Colonic mucosa (tissue), 4 donors: ENCODE measurements at places on chromosomes 7 and 10.

GRCh38 chr10:127987467-127988380 is 80.8 kb downstream of the PTPRE start:
- DNase-seq: no peak

DNA sequence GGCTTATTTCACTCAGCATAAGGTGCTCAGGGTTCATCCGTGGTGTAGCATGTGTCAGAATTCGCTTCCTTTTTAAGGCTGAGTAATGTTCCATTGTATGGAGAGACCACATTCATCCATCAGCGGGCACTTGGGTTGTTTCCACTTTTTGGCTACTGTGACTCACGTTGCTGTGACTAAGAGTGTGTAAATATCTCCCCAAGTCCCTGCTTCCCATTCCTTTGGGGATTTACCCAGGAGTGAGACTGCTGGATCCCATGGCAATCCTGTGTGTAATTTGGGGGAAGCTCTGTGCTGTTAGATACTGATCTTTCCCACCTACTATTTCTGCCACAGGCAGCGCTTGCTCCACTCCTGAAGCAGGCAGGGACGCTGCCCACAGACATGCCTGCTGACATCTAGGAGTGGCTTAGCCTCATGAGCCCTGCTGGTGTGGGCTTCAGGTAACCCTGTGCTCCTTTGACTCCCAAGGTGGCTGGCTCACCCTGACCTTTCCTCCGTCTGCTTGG is 346.0 kb downstream of the FRMD4A start:
- no peak for DNase-seq

GRCh38 chr7:51451751-51452476 is 135.3 kb upstream of the COBL start:
- no peak for DNase-seq

GRCh38 chr10:116287906-116288501 is 15.0 kb upstream of the GFRA1 start:
- peak; percentile 22 for DNase-seq

- no peak for DNase-seq
Measured at GRCh38 chr7:49931627-49932026, 158.2 kb downstream of the VWC2 start.

DNA sequence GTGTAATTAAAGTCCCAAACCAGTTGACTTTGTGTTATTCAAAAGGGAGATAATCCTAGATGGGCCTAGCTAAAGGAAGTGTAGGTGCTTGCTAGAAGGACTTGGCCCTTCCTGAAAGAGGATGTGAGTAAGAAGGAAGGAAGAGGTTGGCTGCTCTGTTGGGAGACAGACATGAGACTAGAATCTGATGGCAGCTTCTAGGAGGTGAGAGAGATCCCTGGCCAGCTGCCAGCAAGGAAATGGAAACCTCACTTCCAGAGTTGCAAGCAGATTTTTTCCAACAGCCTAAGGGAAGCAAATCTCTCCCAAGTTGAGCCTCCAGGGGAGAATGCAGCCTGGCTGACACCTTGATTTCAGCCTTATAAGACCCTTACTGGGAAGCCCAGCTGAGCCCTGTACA is 368.4 kb upstream of the ZMIZ1 start:
- peak; percentile 38 for DNase-seq

GRCh38 chr7:54944179-54944578 is 74.6 kb upstream of the EGFR start:
- no peak for DNase-seq

DNA sequence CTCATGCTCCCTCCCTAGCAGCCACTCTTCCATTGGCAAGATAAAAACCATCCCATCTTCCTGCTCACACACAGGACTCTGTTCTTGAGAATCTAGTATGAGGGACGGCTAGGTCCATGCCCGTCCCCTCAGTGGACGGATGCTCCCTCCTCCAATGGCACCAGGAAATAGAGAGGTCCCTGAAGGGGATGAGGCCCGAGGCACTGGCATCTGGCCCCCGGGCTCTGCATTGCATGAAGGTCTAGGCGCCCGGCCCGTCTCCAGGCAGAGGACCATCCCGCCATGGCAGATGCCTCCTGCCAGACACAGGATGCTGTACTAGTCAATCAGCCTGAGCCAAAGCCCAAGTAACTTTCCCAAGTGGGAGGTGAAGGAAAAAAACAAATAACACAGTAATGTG is 15.0 kb downstream of the PRKAG2 start:
- no peak for DNase-seq

DNA sequence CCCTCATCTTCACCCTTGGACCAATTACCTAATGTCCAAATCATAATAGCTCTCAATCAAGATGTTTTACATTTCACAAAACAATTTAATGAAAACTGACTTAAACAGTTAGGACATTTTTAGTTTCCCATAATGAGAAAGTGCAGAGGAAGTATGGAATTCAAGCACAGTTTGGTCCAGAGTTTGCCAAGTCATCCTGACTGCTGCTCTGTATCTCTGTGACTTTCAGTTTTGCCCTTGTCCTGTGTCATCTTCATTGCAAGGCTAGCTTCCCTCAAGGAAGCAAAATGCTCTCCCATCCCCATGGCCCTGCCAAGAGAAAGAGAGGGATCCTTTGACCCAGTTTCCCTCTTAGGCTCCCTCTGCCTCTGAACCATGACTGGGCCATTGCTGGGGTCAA is 7.9 kb upstream of the PLEKHS1 start:
- no peak for DNase-seq

- DNase-seq: no peak
Measured at GRCh38 chr10:28077889-28078288, 79.0 kb upstream of the ODAD2 start.

DNA sequence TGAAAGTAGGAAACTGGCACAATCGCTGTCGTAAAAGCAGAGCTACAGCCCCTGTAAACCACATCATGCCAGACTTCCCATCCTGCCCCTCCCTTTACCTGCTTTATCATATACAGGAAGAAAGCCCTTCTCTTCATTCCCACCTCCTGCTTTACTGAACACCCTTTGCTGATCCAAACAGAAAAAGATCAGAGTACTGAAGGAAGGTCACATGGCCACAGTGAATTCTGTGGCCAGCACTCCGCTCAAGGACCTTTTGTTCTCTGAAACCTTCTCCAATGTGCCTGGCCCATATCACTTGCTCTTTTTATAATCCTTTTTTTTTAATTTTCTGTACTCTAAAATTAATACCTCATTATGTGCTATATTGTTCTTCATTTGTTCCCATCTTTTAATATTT is 108.8 kb upstream of the LRGUK start:
- no peak for DNase-seq

- no peak for DNase-seq
Measured at GRCh38 chr7:128725531-128725930, 13.6 kb upstream of the CALU start.

GRCh38 chr10:68235111-68235510 is 3.2 kb upstream of the ATOH7 start:
- no peak for DNase-seq

DNA sequence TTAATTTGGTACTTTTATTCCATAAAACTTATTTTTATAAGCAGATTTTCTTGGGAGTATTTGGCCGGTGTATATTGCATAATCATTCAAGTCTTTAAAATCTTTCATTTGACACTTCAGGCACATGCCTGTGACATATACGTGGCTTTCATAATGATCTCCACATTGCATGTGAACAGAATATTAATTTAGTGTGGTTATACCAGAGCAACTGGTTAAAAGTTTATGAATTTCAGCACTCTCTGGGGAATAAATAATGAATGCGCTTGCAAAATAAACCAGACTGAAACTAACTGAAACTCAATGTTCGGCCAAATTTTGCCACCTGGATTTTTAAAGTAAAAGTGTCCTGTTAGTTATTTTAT is 242.3 kb downstream of the GLI3 start:
- no peak for DNase-seq

DNA sequence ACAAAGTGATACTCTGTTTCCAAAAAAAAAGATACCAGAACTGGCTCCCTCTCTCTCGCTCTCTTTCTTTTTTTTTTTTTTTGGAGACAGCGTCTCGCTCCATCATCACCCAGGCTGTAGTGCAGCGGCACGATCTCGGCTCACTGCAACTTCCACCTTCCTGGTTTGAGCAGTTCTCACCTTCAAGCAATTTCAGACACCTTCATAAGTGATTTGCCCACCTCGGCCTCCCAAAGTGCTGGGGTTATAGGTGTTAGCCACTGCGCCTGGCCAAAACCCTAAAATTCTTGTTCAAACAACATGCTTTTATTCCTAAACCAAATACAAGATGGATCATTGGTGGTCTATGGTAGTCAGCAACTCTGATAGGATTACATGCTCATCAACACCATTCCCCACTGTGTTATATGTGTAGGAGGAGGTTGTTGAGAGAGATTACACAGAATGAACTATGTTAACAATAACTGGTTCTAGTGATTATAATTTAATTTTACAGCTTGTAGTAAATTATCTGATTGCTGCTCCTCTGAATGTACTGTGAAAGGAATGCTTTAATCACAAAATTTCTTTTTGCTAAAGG is 15.5 kb downstream of the ACBD5 start:
- DNase-seq: no peak

GRCh38 chr10:123409884-123410283 is 255.7 kb downstream of the BUB3 start:
- no peak for DNase-seq

- DNase-seq: no peak
Measured at GRCh38 chr10:47095848-47096612, 184.8 kb downstream of the PTPN20 start.

GRCh38 chr7:41706228-41706930 is 3.5 kb upstream of the INHBA start:
- DNase-seq: no peak

DNA sequence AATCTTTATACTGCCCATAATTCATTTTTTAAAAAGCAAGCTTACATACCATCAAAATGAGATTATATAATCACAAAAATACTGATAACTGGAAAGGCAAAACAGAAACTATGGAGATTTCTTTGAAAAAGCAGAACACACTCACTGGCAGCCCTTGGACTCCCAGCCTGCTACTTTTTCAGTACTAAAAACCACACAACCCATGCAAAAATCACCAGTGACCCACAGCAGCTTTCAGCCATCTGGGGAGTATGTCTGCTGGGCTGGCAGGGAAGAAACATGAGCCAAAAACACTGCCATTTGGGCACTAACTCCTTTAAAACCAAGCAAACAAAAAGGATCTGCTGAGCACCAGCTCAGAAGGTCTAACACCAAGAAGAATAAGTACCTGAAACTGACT is 80.0 kb upstream of the DDC start:
- DNase-seq: no peak

GRCh38 chr10:69962746-69963135 is 89.9 kb upstream of the MACROH2A2 start:
- no peak for DNase-seq

GRCh38 chr7:16417906-16418305 is 3.4 kb downstream of the CRPPA start:
- no peak for DNase-seq
